Type B pancreatic cell (in vitro differentiated cells): ENCODE measurements at places on chromosomes 7 and 10.

DNA sequence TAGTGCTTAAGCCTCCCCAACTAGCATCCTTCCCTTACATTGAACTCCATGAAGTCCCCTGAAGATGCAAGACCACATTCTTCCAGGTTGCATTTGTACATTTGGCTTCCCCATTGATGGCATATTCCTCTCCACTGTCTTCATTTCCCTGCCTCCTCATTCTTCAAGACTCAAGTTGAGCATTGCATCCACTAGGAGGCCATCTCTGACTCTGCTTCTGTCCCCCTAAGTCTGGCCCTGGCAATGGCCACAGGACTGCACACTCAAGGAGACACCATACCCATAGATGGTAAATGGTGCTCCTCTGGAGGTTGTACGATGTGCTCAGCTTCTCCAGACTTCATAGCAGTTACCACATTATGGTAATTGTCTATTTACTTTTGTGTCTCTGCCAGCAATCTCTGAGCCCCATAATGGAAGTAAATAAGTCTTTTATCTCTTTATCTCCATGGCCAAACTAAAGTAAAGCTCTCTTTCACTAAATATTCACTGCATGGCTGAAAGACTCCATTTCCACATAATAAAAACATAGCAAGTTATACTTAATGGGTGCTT, 112.6 kb downstream of the PTPRZ1 start:
- no peak for DNase-seq

- peak; percentile 70 for DNase-seq
These were observed 411 bp downstream of the AUTS2 start for GRCh38 chr7:69598487-69599285.

- DNase-seq, result no peak
These were observed 110.0 kb upstream of the SFMBT2 start for GRCh38 chr10:7520507-7521485.

GRCh38 chr7:144747936-144748335, 87.9 kb downstream of the TPK1 start:
- no peak for DNase-seq

GRCh38 chr7:74012842-74013249, 15.1 kb upstream of the ELN start:
- DNase-seq, result no peak

- DNase-seq, result no peak
These were observed 692 bp downstream of the CARD11 start for GRCh38 chr7:3042861-3043489.

DNA sequence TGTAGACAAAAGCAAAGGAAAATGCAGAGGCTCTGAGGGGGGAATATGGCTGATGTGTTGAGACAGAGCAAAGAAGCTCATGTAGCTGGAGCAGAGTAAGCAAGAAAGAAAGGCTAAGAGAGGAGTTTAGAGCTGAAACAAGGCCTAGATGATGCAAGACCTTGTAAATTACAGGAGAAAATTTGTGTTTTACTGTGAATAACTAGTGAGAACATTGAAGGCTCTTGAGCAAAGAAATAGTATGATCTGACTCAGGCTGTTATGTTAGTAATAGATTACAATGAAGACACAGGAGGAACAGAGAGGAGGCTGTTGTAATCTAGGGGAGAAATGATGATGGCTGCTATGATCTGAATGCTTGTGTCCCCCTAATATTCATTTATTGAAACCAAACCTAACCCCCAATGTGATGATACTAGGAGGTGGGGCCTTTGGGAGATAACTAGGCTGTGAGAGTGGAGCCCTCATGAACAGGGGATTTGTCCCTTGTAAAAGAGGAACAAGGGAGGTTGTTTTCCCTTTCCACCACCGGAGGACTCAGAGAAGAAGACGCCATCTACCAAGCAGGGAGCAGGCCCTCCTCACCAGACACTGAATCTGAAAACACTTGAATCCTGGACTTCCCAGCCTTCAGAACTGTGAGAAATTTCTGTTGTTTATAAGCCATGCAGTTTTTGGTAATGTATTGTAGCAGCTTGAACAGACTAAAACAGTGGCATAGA, 394.9 kb downstream of the HTR7 start:
- no peak for DNase-seq

DNA sequence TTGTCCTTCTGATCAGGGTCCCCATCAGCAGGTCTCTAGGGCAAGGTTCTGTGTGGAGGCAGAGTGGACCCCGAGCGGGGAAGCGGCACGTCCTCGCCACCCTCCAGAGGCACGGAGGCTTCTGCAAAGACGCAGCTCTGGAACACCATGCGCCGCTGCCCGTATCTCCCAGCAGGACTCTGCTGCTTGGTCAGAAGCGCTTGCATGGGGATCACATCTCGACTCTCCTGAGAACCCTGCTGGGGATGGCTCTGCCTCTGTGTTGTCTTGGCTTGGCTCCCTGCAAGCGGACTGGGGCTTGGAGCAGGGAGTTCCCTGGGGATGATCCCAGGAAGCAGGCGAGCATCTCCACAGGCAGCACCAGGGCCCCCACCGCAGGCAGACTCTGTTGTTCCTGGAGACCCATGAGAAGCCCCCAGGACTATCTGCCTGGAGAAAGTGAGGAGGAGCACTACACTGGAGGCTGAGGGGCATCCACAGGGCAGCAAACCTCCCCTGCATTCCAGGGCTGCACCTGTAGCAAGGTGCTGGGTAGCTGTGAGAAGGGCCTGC, 520.5 kb downstream of the GLRX3 start:
- no peak for DNase-seq

- DNase-seq, result no peak
These were observed 29.0 kb downstream of the VPS41 start for GRCh38 chr7:38880035-38880434.

GRCh38 chr10:49212076-49212475, 23.9 kb upstream of the TMEM273 start:
- no peak for DNase-seq

DNA sequence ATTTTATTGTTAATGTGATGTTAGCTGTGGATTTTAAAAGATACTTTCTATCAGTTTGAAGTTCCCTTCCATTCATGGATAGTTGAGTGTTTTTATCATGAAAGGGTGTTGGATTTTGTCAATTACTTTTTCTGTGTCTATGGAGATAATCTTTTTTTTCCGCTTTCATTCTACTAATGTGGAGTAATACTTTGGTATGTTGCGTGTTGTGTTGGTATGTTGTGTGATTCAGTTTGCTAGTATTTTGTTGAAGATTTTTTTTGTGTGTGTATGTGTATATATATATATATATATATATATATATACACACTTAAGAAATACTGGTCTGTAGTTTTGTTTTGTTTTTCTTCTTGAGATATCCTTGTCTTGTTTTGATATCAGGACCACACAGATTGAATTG, 100.3 kb downstream of the CCSER2 start:
- DNase-seq, result no peak

- no peak for DNase-seq
These were observed 37.8 kb downstream of the CLRN3 start for GRCh38 chr10:127854769-127855590.
